Skin of body (tissue), 3 donors: ENCODE measurements at places on chromosomes 12 and 14. TPM values are rescaled to one million over a fixed set of nuclear protein-coding genes. Genes with fewer than 3 reads are reported as not detected.
A peak's percentile ranks its signal among the peaks of the same experiment; 100 is the strongest.

The SRSF5 gene
- 253 TPM for total RNA-seq

The FOXN4 gene
- 0.10 TPM for total RNA-seq

The COX6A1 gene
- 242 TPM for total RNA-seq

The AICDA gene
- total RNA-seq = 0.20 TPM

The CIROP gene
- not detected for total RNA-seq

GRCh38 chr12:131530422-131530821 lies 180.5 kb upstream of the SFSWAP start:
- DNase-seq = no peak

GRCh38 chr14:64929014-64929359 lies 13.6 kb downstream of the GPX2 start:
- no peak for DNase-seq

GRCh38 chr12:124916374-124917134 lies 2.1 kb upstream of the UBC start:
- no peak for DNase-seq

DNA sequence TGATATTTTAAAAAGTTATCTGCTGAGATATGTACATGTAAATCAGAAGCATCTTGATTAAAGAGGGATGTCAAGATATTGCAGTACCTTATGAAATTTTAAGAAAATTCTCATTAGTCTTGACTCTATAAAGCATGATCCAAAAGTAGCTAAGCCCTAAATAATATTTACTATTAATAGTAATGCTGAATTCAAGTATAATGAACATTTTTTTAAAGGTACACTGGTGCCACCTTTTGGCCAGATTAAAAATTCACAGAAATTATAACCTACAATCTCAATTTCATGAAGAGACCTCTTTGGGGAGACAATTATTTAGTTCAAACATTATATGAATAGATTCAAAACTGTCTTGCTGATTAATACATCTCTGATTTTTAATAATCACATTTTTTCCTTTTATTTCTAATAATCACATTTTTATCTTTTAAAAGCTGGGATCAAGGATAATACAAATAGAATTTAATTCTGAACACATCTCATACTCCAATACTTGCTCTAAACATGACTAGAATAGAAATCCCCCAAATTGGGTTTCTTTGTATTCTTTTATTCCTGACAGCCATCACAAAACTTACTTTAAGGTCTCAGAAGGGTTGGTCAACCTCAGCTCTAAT lies 13.4 kb downstream of the AKAP5 start:
- DNase-seq = no peak

- DNase-seq = no peak
Measured at GRCh38 chr12:107554941-107555340, 130.7 kb upstream of the PWP1 start.

DNA sequence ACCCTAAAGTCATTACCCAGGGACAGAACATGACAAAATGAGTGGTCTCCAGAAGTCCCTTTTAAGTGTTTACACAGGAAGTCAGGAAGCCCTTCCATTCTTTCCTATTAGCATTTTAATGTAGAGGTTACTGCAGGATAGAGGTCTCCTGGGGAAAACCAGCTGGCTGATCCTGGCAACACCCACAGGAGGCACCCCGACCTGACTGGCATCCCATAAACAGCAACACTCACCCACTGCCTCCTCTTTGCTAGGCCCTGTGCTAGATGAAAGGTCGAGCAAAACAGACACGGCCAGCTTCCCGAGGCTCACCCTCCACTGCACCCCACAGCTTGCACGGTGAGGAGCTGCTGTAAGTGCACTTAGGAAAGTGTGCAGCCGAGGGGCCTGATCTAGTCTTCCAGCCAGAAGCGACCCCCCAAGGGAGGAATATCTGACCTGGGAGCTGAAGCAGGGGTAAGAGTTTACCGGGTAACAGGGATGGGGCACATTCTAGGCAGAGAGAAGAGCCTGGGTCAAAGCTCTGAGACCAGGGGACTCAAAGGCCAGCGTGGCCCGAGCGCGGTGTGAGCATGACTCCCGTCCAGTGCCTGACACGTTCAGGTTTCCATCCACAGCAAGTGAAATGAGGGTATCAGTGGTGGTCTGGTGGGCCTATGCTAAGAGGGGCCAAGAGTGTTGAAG lies 9.0 kb downstream of the DAZAP2 start:
- no peak for DNase-seq

DNA sequence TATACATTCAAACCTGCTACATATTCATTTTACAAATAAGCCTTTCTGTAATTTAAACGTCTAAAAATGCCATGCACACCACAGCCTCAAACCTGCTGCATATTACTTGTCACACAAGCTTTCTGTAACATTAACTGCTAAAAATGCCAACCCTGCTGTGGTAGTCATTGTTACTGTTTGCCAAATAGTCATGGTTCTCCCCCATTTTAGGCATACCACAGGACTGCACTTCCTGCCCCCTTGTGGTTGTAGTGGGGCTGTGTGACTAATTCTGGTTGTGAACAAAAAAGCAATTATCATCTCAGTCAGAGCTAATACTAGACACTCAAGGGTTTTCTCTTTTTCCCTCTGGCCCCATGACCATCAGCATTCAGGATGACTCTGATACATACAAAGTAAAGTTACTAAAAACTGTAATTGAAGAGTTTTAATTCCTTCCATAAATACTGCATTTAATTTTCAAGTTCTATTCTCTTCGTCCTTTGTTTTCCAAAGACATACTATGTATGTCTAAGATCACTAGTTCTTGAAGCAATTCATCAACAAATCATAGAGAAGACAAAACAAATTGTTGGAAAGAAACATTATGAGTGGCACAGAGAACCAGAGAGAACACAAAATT lies 5.7 kb upstream of the SLC35F4 start:
- no peak for DNase-seq

GRCh38 chr12:56336361-56337167 lies 2.1 kb upstream of the IL23A start:
- DNase-seq = peak; percentile 8

GRCh38 chr12:40854604-40855003 lies 162.4 kb downstream of the CNTN1 start:
- no peak for DNase-seq

DNA sequence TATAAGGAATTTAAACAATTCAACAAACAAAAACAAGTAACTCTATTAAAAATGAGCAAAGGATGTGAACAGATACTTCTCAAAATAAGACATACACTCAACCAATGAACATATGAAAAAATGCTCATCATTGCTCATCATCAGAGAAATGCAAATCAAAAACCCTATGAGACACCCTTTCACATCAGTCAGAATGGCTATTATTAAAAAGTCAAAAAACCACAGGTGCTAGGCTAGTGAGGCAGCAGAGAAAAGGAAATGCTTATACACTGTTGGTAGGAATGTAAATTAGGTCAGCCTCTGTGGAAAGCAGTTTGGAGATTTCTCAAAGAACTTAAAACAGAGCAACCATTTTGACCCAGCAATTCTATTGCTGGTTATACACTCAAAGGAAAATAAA lies 52.0 kb downstream of the NAV3 start:
- no peak for DNase-seq

DNA sequence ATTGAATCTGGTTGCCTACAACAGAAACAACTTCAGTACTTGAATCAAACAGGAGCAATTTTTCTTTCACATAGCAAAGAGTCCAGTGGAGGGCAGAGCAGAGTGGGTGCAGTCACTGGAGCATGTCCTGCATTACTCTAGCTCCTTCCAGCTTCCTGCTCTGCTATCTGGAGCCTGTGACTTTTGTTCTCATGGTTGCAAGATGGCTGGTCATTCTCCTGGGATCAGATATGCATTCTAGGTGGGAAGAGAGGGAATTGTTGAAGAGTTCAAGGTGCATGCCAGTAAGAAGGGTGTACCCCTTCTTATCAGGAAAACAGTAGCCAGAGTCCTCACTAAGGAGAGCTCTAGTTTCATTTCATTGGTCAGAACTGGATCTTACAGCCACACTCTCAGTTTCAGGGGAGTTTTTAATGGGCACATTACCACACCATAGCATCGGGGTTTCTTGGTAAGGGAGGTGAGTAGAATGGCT lies 8.0 kb downstream of the IFT43 start:
- no peak for DNase-seq

GRCh38 chr12:106651552-106651951 lies 68.7 kb downstream of the RFX4 start:
- DNase-seq = no peak

DNA sequence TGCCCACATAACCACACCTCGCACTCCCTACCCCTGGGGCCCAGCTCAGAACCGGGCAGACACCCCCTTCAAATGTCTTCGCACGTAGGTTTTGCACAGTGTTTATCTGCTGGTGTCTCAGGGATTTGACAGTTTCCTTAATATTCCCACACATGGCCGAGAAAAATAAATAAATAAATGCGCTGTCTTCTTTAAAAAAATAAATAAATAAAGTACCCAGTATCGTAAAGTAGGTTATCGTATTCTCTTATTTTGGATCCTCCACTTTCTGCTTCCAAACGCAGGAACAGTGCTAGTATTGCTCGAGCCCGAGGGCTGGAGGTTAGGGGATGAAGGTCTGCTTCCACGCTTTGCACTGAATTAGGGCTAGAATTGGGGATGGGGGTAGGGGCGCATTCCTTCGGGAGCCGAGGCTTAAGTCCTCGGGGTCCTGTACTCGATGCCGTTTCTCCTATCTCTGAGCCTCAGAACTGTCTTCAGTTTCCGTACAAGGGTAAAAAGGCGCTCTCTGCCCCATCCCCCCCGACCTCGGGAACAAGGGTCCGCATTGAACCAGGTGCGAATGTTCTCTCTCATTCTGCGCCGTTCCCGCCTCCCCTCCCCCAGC lies 710 bp upstream of the FOS start:
- peak; percentile 74 for DNase-seq

GRCh38 chr12:52060498-52061177 lies 9.1 kb upstream of the ATG101 start:
- no peak for DNase-seq
